ENCODE measurements at places on chromosomes 5 and 9.
A peak's percentile ranks its signal among the peaks of the same experiment; 100 is the strongest.

DNA sequence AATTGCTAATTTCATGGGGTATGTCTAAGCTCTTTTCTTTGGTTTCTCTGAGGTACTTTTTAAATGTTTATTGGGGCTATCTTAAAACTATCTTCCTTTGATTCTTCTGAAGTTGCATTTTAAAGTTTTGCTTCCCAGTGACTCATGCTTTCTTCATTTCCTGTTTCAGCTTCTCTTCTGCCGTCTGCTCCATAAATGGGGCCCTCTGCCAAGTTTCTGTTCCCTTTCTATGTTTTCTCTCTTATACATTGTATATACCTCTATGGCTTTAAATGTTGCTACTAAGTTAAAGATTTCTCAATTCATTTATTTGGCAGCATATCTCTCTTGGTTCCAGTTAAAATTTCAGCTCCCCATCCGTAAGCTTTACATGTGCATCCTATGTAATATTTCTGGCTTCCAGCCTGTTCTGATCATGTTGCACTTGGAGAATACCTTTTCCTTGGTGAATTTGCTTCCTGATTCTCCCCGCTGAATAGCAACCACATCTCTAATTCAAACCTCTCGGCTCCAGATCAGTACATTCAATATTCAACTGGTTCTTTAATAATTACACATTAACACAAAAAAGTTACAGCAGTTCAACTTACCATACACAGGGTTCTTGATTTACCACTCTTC is 125.3 kb downstream of the ST8SIA4 start:
- peak; percentile 44 for DNase-seq

GRCh38 chr5:109533751-109534272 is 124.0 kb upstream of the PJA2 start:
- no peak for DNase-seq

DNA sequence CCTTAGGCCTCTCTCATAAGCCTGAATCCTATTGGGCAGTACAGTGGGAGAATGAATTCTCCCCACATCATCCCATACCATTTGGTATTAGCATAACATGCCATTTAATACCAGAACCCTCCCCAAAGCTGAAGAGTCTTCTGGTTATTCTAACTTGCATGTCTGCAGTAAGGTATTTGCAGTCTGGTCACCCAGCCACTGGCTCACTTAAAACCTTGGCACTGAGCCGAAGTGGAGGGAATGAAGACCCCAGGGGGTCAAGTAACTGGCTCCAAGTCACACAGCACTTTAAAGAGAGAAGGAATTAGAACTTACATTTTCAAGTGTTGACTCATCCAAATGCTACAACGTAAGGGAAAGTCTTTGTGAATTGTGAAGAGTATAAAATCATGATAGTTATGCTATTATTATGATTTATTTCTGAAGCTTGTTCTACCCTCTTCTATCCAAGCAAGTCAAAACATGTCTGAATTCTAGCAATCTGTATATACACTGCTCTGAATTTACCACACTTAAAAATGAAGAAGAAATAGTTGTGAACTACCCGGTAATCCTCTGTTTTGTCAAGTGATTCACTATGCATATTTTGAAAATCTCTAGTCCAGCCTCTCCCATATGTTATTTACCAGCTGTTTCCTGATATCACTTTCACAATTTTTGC is 28.5 kb downstream of the GLRA1 start:
- DNase-seq: no peak

DNA sequence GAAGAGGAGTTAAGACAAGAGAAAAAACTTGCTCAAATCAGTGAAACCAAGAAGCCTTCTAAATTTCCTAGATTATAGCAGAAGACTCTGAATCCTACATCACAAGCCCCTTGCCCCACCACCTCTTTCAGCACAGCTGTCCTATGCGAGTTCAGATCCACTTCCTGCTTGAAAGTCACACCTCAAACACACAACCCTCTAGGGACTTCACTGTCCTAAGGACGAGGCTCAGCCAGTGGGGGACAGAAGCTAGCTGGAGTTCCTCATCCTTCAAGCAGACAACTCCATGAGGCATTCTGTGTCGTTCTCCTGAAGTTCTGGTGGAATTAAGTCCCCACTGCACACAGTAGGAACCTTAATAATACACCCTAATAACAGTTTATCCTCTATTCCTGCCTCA is 44.3 kb downstream of the NRG2 start:
- no peak for DNase-seq

DNA sequence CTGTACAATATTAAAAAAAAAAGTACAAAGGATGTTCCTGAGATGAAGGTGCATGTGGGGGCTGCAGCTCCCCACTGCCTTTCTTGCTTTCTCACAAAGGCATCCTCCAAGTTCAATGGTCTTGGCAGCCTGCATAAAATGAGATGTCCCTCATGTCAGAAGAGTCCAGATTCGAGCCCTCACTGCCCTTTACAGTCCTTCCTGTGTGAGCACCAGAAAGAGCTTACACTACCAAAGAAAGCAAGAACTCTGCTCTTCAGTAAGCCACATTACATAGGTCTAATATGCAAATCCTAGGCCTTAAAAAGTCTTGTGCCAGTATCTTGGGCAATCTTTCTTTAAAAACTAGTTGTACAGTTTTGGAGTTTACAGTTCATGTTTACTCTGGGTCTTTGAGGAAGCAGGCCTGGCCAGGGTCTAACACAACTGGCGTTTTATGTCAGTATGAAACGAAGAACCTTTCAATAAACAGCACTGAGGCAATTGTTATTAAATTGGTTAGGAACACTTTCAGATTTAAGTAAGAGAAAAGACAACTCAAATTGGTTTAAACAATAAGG is 36.0 kb downstream of the CSF2 start:
- DNase-seq: no peak

GRCh38 chr5:125115195-125115525 is 368.7 kb upstream of the ZNF608 start:
- DNase-seq: no peak

- DNase-seq: no peak
Observed at GRCh38 chr5:73887688-73888087, 261.7 kb downstream of the ARHGEF28 start.

DNA sequence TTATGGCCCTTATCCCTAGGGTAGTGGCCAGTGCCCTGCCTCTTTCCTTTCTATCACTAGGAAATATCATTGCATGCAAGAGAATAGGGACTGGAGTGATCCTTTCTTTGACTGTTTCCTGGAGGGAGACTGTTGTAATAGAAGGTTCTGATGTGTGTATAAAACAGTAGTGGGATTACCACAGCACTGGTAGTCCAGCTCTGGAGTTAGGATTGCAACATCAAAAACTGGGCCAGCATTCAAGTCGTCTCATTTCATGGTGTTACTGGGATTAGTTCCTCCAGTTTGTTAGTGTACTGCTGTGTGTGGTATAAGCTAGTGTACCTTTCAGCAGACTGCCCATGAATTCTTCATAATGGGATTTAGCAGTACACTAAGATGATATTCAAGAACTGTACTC is 45.8 kb downstream of the KIAA1958 start:
- DNase-seq: peak; percentile 56

GRCh38 chr5:62043289-62044280 is 262.4 kb upstream of the KIF2A start:
- DNase-seq: no peak

DNA sequence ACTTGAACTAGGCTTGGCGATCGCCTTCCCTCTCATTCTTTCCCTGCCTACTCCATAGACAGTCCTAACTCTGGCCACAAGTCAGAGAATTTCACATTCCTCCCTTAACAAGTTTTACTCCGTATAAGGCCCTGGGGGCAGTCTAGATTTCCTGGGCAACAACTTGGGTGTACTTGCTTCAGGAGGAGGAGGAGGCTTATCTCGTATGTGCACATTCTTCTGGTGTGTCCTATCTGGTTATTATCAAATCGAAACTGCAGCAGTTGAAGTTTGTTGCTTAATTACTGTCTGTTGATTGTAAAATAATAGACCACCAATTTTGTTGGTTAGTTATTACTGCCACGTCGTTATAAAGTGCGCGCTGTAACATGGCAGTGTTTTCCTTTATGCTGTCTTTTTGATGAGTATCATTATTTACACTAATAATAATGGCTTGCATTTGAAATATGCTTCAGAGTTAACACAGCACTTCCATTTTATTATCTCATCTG is 42.0 kb downstream of the PIP5K1B start:
- no peak for DNase-seq

DNA sequence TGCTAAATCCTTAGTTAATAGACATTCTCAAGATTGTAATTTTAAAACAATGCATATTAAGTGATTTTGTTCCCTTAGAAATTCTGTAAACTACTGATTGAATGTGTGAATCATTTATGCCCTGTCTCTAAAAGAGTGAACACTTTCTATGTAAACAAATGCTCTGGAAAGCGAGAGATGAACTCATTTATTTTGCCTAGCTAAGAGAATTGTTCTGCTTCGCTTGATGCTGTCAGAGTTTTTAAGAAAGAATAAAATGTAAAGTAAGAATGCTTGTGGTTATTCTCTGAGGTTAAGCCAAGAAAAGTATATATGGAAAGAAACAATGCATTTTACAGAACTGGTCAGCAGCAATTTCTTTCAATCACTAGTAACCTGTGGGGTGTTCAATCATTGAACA is 347.4 kb upstream of the NUDT12 start:
- DNase-seq: no peak

DNA sequence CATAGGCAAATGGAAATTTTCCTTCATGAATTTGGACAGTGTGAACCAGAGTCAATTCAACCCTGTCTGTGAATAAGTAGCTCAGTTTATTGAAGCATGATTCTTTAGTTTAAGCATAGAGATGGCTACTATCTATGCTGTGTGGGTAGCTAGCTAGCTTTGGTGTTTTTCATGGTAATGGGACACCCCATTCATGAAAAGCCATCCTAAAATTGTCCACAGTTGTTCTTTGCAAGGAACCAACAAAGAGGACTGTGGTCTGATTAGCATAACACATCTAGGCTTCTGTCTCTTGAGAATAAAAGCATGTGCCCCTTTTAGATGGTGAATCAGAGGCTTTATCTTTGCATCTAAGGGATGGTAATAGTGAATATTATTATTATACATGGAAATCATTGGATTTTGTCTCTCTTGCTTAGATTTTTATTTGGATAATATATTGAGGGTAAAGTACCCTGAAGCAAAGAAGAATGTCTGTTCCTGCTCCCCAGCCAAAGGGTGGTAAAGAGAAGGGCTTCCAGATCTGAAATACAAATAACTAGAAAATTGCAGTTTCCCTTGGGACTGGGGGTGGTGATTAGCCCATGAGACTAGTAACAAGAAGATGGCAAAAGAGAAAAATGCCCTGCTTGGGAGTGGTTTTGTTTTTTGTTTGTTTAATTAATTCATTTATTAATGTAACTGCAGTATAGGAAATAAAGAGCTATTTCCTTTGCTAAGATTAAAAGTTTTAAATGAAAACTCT is 624.2 kb upstream of the ZNF608 start:
- no peak for DNase-seq

GRCh38 chr9:18783909-18784308 is 249.1 kb downstream of the SAXO1 start:
- no peak for DNase-seq

DNA sequence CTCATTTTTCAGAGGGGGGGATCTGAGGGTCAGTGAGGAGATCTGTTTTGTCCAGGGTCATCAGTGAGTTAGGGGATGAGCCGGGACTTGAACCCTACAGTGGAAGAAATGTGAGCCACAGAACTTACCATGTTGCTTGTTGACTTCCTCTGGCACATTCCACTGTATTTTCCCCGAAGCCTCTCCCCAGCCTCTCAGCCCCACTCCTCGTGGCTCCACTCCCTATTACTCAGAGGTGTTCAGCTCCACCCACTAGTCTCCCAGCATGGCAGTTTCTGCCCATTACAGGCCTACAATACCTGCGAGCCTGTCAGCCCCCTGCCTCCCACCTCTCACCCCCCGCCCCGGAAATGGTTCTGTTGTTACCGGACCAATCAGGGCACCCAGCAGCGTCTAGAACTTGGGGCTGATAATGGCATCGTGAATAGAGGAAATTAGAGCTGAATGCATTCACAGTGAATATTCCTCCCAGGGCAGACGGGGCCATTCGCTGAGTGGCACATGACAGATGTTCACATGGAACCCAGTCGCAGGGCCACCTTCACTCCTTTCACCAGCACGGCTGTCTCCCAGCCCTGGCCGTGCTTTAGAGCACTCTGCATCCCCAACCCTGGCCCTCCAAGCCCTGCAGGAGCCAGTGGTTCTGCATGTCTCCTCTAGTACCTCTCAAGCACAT is 81.6 kb downstream of the KCNIP1 start:
- DNase-seq: no peak

DNA sequence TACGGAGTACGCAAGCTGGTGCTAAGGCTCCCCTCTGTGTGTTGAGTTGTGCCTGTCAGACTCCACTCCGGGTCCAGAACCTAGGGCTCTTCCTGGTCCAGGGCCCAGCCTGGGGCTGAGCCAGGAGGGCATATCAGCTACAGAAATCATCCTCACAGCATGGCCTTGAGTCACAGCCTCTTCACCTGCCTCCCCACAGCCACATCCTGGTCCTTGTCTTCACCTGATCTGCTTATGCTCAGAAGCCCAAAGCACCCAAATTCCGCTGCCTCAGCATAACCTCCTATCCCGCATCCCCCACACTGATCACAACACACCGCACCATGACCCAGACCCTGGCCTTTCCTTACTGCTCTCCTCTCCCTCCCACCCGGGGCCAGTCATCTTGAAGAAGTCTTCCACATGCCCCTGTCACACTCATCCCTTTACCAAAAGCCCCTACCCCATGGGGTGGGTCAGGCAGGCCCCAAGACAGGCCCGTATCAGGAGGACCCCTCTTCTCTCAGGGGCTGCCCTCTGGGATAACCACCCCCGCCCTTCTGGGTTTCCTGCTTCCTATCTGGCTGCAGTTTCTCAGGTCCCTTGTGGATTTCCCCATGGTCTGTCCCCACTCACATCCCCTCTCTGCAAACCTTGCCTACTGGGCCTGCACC is 1.3 kb upstream of the IL3 start:
- peak; percentile 44 for DNase-seq

- no peak for DNase-seq
Observed at GRCh38 chr5:91125916-91126315, 257.2 kb downstream of the ARRDC3 start.

DNA sequence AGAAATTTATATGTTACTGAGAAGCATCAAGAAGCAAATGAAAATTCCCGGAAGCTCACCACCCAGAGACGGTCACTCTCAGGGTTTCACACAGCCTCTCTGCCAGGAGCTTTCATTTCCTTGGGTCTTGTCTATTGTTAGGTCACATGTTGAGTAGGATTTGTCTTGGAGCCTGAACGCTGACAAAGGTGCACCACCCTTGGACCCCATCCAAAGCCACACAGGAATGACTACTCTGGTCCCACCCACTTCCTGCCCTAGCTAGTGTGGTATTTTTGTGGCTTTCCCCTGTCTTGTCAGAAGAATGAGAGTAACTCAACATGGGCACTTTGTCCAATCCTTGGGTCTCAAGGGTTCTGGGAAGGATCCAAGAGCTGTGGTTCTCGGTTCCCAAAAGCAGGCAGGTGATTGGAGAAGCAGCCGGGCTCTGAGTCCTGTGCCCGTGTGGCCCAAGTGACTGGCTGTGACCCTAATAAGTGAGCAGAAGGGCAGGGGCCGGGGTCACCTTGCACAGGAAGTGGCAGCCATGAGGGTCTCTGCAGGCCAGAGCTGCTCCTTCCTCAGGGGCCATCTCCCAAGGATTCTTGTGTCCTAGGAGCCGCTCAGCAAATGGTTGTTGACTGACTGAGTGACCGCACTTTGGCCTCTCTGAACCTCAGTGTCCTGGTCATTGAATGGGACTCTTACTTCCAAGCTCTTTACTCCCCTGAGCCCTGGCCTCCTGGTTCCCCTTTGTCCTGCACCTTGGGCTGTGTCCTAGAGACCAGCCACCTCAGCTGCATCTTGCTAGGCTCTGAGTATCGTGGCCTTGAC is 6.9 kb downstream of the FGD3 start:
- no peak for DNase-seq

GRCh38 chr5:51279983-51280706 is 103.1 kb upstream of the ISL1 start:
- no peak for DNase-seq
